ENCODE measurements at places on chromosomes 12 and 14.

- no peak for DNase-seq
Observed at GRCh38 chr12:132078190-132078589, 65.9 kb downstream of the DDX51 start.

DNA sequence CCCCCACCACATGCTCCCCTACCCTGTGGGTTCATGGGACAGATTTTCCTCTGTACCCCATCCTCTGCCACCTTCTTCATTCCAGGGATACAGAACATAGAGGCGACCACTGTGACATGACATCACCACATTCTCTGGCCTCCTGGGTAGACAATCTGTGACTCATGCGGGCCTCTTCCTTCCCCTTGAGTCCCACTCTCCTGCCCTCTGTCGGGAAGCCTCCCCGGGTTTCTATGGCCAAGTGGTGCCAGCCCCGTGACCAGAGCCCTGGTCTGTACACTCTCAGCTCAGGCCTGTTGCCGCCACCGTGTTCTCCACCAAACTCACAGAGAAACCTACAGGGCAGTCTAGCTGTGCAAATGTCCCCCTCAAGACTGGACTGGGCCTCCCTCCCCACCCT lies 8.0 kb downstream of the CLMN start:
- no peak for DNase-seq

DNA sequence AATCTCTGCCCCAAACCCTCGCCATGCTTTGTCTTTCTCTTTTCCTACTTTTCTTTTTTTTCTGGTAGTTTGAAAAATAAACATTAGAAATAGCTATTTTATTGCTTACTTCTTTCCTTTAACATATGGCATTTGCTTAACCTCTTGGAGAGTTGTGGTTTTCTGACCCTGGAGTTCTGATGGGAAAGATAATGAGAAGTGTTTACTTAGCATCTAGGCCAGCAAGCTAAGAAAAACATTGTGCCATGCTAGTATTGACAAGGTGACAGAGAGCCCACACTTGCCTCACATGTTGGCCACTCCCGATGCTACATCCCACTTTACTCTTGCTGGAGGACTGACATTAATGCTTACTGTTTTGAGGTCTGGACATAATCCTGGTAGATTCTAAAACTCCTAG lies 886.2 kb downstream of the DIO2 start:
- DNase-seq, result no peak

GRCh38 chr12:19115285-19115684 lies 14.2 kb upstream of the PLEKHA5 start:
- DNase-seq, result no peak

DNA sequence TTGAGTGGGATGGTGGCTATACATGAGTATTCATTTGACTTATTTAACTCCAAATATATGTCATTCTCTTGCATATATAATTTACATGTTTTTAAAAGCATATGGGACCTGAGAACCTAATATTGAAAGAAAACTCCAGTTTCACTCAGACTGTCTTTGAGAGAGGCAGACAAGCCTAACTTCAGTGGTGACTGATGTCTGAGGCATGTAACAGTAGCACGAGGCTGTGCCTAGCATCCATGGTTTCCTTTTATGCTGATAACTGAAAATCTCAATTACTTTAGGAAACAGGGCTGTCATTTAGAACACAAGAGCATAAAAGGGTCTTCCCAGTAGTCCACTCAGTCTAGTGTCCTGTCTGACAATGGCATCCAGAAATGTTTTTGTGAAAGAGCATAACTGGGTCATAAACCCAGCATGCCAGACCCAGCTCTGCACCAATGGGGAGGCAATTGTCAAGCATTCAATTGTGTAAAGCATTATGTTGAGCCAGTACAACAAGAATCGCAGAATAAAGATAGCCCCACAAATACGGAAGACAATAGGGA lies 24.3 kb downstream of the MAPK1IP1L start:
- DNase-seq, result no peak

- DNase-seq, result no peak
Observed at GRCh38 chr14:29687866-29688265, 239.8 kb downstream of the PRKD1 start.

GRCh38 chr12:76764856-76765255 lies 941 bp downstream of the ZDHHC17 start:
- no peak for DNase-seq

- DNase-seq, result no peak
Observed at GRCh38 chr14:50647753-50648152, 20.4 kb downstream of the SAV1 start.

DNA sequence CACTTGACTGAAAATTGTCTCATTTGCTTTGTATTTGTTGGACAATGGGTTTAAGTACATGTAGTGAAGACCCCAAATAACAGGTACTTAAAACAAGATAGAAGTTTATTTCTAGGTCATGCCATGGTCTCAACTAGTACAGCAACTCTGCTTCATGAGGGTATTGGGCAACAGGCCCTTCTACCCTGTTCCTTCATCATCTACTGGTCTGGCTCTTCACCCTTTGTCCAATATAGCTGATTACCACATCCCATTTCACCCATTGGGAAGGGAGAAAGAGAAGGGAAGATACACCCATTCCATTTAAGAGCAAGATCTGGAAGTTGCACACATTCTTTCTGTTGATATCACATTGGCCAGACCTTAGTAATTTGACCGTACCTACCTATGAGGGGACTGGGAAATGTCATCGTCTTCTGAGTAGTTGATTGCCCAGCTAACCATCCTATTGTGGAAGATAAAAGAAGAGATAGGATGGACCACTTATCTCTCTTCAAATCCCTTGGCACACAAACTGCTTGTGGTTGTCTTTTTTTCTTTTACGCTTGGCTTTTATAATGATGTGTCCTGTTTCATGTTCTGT lies 104.6 kb downstream of the DIP2B start:
- DNase-seq, result no peak

GRCh38 chr12:18165422-18165871 lies 75.5 kb upstream of the RERGL start:
- DNase-seq, result no peak

- no peak for DNase-seq
Observed at GRCh38 chr12:107512391-107512790, 173.2 kb upstream of the PWP1 start.

GRCh38 chr12:26566675-26567074 lies 266.3 kb downstream of the ITPR2 start:
- no peak for DNase-seq

GRCh38 chr12:32981139-32981538 lies 84.6 kb upstream of the PKP2 start:
- no peak for DNase-seq

DNA sequence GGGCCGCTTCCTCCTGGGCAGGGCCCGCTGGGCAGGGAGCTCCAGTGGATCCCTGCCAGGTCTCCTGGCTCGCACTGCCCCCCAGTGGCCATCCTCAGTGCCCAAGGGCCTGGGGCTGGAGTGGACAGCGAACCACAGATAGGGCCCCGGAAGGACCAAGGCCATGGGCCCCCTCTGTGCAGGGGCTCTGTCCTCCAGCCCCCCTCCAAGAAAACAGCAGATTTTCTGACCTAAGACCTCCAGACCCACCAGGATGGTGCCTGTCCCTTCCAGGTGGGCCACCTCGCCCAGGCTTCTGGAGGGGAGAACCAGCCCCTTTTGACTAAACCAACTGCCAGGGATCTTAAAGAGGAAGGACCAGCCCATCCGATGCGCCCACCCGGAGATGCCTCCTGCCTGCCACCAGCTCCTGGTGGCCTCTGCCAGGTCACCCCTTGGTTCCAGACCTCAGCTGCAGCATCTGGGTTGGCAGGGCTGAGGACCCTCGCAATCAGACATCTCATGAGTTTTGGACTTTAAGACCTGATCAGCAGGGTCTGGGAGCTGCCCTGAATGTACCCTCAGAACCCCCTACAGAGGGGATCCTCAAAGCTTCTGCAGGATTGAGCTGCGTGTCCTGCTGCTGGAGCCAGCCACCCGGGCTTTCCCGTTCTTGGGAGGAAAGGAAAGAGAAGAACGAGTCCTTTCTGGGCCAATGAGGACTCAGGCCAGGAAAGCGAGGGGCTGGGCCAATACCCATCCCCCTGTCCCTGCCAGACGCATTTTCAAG lies 325.8 kb upstream of the DIO3 start:
- peak; percentile 71 for DNase-seq

GRCh38 chr12:124823272-124823970 lies 40.2 kb downstream of the SCARB1 start:
- DNase-seq, result no peak

DNA sequence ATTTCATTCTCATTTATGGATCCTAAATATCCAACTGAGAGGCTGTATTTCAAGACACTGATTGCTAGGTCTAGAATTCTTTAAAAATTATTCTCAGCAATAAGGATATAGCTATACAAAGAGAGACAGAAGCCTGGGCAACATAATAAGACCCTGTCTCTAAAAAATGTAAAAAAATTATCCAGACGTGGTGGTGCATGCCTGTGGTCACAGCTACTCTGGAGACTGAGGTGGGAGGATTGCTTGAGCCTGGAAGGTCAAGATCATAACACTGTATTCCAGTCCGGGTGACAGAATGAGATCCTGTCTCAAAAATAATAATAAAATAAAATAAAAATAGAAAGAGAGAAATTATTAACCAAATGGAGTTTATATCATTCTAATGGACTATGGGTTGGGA lies 20.6 kb upstream of the ARID2 start:
- no peak for DNase-seq

GRCh38 chr12:53989227-53990113 lies 4.5 kb downstream of the HOXC10 start:
- no peak for DNase-seq

- no peak for DNase-seq
Observed at GRCh38 chr12:54891717-54892478, 37.6 kb downstream of the MUCL1 start.

DNA sequence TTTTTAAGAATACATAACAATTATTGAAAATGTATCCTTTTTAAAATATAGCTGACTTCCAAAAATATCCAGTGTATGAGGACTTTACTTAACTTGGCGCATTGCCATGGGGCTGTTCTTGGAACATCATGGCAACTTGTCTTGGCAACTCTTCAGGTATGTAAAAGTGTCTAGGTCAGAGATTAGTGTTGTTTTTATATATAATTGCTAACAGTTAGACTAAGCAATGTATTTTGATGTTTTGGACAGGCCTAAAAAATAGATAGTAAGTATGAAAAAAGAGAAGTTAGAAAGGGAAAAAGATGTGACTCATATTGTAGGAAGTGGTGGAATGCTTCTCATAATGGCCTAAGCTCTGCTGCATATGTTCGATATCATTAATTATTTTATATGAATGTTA lies 70.9 kb downstream of the MON2 start:
- DNase-seq, result no peak

DNA sequence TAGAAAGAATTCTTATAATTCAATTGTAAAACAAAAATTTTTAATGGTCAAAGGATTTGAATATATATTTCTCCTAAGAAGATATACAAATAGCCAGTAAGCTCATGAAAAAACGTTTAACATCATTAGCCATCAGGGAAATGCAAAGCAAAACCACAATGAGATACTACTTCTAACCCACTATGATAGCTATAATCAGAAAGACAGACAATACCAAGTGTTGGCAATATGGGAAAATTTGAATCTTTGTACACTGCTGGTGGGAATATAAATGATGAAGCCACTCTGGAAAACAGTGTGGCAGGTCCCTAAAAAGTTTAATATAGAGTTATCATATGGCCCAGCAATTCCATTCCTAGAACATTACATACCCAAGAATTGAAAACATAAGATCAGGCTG lies 25.4 kb downstream of the RALGAPA1 start:
- no peak for DNase-seq

DNA sequence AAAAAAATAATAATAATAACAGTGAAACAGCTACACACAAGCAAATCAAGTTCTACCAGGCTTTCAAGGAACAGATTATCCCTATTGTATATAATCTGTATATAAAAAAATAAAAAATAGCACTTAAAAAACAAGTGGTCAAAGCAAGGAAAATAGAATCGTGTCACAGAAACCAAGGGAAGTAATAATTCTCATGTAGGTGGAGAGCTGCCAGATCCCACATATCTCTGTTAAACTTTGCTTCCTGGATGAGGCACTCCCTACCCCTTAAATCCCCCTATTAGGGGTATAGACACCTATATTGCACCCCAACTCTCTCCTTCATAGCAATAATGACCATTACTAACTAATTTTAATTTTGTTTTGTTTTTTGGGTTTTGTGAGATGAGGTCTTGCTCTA lies 4.4 kb upstream of the CD27 start:
- no peak for DNase-seq

GRCh38 chr14:67881225-67881624 lies 61.6 kb downstream of the RAD51B start:
- DNase-seq, result no peak

Data from activated CD8-positive, alpha-beta memory T cell treated with anti-CD3 and anti-CD28 coated beads, Interleukin-2, amount 50 U/mL, for 48 hours (primary cell).